ENCODE measurements at places on chromosomes 6 and 20.
A peak's percentile ranks its signal among the peaks of the same experiment; 100 is the strongest.

DNA sequence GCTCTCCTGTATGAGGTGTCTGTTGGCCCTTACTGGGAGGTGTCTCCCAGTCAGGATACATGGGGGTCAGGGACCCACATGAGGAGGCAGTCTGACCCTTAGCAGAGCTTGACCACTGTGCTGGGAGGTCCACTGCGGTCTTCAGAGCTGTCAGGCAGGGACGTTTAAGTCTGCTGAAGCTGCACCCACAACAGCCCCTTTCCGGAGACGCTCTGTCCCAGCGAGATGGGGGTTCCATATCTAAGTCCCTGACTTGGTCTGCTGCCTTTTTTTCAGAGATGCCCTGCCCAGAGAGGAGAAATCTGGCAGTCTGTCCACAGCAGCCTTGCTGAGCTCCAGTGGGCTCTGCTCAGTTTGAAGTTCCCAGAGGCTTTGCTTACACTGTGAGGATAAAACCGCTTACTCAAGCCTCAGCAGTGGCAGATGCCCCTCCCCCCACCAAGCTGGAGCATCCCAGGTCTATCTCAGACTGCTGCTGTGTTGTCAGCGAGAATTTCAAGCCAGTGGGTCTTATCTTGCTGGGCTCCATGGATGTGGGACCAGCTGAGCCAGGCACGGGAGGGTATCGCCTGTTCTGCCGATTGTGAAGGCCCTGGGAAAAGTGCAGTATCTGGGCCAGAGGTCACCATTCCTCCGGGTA lies 36.3 kb upstream of the IBTK start:
- no peak for DNase-seq

DNA sequence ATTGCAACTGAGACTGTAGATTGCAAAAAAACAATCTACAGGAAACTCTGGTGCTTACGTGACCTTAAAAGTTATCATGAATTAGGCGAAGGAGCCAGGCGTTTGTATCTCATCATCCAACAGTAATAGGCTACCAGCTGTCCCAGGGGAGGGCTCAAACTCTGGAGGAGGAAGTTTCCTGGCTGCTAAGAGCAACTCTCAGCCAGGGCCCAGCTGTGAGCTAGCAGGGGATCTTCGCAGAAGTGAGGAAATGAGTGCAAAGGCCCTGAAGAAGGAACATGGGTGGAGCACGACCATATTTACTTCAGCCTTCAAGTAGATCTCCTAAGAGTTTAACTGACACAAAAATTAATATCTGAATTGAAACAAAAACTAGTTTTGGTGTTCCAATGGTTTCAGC lies 686.9 kb upstream of the MAP3K7 start:
- DNase-seq = no peak

- DNase-seq = no peak
Observed at GRCh38 chr6:40460380-40460779, 126.8 kb downstream of the LRFN2 start.

GRCh38 chr6:33787954-33788693 lies 806 bp downstream of the LEMD2 start:
- peak; percentile 19 for DNase-seq

DNA sequence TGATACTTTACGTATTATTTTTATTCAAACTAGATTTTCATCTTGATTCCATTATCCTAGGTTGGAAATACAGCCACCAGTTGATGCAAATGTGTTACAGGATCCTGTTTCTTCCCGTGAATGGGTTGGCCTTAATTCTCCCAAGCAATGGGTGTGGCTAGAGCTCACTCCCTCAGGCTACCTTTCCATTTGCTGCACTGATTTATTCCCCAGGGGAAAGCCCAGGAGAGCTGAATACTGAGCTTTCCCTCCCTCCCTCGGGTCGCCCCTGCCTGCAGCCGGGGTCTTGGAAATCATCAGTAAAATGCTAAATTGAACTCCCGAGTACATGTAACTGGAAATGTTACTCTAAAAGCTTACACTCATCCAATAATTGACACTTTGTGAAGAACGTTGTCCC lies 9.9 kb downstream of the SMOC2 start:
- no peak for DNase-seq

- DNase-seq = no peak
Observed at GRCh38 chr6:96466147-96466863, 55.3 kb upstream of the UFL1 start.

- no peak for DNase-seq
Observed at GRCh38 chr20:20084296-20084752, 32.0 kb downstream of the CFAP61 start.

DNA sequence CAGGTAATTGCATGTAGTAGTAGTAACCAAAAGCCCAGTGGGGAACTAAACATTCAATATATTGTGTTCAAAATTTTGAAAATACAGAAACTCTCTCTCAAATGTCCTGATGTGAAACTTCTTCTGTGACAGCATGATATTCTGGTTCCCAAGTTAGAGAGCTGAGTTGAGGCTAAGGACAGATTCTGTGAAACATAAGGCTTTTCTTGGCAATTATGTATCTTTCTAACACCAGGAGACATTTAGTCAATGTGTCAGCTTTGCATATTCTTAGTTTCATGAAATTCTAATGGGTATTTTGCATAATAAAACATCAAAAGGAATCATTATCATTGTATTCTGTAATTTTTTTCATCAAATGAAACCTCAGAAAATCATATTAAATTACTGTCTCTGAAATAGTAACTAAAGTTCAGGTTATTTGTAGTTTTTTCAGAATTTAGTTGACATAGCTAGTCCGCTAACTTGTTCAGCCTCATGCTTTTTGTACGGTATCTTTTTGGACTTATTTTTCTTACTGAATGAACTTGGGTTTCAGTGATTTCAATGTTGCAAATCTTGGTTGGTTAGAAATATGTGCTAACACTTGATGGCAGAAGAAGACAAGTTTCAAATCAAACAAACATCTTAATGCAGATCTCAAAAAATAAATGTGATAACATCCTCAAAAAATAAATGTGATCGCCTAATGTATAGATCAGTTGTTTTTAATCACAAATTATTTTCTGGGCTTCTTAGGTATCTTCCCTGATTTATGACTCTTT lies 70.4 kb downstream of the AKAP7 start:
- DNase-seq = no peak
